ENCODE measurements at places on chromosomes 5 and 9.

- DNase-seq, result no peak
These were observed 3.2 kb upstream of the HSD17B3 start for GRCh38 chr9:96305171-96305570.

- no peak for DNase-seq
These were observed at the start of gene LTC4S for GRCh38 chr5:179793468-179794139. LTC4S (plus strand) TSS chr5:179793986; CDS start chr5:179794081, 95 bp downstream.

DNA sequence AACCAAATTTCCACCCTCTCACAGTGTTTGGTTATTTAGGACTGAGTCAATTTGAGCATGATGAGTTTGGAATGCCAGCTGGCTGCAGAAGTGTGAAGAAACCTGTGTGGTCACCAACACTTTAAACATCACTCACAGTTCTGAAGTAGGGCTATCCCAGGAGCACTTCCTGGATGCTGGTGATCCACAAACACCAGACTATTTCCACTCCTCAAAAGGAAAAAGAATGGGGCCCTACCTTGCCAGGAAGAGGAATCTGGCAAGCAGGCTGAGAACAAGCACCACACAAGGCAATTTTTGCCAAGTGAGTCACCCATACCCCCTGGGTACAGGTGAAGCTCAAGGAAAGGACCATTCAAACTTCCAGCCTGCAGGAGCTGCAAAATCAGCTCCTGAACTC, 294.2 kb upstream of the PTGER4 start:
- no peak for DNase-seq

DNA sequence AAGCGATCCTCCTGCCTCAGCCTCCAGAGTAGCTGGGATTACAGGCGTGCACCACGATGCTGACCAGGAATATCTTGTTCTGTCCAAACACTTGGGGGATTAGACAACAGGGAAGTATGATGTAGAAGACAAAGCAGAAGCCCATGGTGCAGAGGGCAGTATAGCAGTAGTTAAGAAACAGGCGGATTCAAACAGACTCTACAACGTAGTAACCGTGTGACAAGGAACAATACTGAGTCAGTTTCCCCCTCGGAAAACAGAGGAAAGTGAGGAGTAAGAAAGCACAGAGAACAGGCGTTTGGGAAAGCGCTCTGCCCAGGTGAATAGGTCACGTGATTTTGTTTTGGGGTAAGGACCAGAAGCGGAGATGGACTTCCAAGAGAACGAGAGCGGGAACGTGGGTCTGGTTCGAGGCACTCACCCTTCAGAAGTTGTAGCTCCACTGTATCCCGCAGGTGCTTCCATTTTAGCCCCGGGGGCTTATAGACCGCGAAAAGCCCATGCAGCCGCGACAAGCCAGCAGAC, 306 bp downstream of the TRUB2 start:
- no peak for DNase-seq

DNA sequence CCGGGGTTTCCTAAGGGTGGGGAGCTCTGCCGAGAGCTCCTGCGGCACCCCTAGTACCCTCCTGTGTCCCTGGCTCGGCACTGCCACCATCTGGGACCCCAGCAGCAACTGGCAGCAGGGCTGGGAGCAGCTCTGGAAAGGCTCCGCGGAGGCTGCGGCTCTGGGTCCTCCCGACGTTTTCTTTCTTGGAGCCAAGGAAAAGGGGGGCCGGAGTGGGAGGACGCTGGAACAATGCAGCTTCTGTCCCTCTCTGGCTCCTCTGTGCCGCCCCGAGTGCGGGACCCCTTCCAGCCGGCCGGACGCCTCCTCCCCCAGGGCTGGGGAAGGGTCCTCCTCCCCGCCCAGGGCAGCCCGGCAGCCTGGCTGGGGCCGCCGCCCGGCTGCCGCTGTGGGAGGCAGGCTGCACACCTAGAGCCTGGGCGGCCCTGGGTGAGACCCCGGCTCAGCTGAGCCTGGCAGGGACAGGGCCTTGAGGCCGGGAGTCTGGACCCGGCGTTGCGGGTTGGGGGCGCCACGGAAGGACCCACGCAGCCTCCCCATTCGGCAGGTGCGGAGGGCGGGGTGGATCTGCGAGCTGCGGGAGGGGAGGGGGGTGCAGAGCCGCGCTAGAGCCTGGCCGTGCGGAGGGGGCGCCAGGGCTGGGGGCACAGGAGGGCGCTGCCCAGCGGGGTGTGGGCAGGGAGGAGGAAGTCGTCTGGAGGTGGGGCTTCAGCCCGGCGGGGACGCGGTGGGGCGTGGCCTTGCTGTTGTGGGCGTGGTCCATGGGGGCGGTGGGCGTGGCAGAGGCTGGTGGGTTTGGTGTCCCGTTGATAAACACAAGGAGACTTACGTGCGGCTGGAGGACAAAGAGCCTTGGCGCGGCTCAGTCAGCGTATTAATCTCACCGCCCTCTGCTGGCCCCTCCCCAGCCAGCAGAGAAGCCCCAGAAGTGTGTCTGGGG, 15.1 kb downstream of the GPSM1 start:
- peak; percentile 96 for DNase-seq

DNA sequence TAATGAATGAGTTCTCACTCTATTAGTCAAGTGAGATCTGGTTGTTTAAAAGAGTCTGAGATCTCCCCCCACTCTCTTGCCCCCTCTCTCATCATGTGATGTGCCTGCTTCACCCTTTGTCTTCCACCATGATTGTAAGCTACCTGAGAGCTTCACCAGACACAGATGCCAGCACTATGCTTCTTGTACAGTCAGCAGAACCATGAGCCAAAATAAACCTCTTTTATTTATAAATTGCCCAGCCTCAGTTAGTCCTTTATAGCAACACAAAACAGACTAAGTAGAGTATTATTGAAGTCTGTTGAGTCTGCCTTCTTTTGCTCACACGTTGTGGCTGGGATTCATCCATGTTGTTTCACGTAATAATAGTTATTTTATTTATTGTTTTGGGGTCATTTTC, 14.3 kb downstream of the CYSTM1 start:
- DNase-seq, result no peak

GRCh38 chr9:136572003-136572827, 26.4 kb upstream of the NOTCH1 start:
- peak; percentile 74 for DNase-seq

GRCh38 chr5:170430866-170431437, 41.8 kb upstream of the KCNMB1 start:
- DNase-seq, result no peak

DNA sequence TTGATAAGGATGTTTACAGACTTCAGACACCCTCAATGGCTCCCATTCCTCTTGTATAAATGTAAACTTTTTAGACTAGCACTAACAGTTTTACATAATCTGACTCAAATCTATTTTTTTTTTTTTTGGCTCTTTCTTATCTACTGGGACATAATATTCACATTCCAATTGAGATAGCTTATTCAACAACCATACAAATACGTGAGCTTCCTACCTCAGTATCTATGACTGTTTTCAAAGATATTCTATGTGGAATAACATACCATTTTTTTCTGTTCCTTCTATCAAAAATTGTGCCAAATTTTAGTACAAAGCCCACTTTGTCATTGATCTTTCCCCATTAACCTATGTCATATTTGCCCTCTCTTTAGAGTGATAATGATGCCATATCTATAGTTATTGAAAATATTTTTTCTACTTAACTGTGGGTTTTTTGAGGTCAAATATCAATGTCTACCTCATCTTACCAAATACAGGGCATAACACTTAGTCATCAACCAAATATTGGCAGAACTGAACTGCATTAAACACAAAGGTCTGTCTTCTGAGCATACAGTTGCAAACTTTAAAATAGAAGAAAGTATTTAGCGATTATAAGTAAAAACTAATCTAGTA, 482.6 kb downstream of the PTPRD start:
- DNase-seq, result no peak

DNA sequence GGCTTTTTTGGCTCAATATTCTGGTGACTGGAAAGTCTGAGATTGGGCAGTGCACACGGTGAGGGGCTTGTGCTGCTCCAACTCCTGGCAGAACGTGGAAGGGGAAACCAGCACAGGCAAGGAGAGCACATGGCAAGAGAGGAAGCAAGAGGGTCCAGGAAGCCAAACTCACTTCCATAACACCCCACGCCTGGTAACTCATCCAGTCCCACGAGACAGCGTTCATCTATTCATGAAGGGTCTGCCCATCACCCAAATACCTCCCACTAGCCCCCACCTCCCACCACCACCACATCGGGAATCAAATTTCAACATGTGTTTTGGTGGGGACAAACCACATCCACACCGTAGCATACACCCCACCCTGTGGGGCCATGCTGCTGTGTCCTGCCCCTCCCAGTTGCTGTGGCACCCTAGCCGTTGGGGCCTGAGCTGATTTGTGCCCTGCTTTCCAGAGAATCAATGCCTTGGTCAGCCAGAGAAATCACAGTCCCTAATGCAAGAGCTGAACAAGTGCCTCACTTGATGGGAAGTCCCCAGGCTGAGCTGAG, 27.3 kb downstream of the PROP1 start:
- no peak for DNase-seq

DNA sequence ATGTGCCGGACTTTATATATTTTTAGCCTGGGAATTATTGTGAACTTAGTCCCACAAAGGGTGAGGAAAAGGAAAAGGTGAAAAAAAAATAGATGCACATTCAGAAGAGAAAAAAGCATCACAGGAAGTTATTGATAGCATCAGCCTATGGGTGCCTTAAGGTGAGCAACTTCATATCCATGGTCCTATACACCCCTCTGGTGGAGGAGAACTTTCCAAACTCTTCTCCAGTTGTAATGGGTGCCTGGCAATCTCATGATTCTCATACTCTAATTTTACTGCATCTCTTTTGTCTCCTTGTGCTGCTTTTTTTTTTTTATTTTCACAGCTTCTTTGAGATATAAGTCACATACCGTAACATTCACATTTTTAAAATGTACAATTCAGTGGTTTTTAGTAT, 107.4 kb downstream of the JAKMIP2 start:
- DNase-seq, result no peak

DNA sequence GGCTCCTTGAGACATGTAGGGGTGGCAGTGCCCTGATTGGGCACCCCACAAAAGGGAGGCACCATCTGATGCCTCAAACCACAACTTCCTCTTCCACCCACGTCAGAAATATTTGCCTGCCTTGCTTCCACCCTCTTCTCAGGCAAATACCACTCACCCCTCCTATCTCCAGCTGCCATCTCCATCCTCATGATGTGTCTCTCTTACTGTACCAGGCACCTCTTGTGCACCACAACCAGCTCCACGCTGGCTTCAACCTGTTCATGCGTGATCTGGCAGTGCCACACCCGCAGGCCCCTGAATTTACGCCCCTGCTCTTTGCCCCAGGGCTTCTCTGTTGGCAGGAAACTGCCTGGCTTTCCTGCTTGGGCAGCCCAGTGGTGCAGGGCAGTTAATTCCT, 87.8 kb upstream of the HSPA9 start:
- DNase-seq, result no peak

DNA sequence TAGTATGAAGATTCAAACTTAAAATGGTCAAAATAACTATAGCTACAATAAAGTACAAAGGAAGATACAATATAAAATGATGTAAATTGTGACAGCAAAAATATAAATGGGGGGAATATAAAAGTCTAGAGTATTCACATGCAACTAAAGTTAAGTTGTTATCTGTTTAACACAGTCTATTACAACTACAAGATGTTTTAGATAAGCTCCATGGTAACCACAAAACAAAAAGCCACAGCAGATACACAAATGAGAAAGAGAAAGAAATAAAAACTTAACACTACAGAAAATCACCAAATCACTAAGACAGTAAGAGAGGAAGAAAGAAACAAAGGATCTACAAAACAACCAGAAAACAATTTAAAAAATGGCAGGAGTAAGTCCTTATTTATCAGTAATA, 17.0 kb upstream of the SH3TC2 start:
- DNase-seq, result no peak

- DNase-seq, result no peak
These were observed 2.3 kb upstream of the PTGDS start for GRCh38 chr9:136974817-136975535.

DNA sequence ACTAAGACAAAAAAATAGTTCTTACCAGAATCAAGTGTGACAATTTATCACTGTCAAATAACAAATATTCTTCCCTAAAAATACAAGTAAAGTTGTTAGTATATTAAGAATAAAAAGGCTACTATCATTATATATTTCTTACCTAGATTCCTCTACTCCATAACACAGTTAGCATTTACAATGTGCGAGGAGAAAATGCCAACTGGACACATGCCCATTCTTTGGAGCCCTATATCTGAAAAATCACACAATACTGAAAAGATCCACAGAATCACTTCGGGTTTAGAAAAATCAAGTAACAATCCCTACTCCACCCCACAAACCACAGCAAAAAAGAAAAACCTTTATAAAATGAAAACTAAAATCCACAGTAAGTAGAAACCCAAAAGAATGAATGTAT, 70.9 kb downstream of the PKD2L2 start:
- no peak for DNase-seq

DNA sequence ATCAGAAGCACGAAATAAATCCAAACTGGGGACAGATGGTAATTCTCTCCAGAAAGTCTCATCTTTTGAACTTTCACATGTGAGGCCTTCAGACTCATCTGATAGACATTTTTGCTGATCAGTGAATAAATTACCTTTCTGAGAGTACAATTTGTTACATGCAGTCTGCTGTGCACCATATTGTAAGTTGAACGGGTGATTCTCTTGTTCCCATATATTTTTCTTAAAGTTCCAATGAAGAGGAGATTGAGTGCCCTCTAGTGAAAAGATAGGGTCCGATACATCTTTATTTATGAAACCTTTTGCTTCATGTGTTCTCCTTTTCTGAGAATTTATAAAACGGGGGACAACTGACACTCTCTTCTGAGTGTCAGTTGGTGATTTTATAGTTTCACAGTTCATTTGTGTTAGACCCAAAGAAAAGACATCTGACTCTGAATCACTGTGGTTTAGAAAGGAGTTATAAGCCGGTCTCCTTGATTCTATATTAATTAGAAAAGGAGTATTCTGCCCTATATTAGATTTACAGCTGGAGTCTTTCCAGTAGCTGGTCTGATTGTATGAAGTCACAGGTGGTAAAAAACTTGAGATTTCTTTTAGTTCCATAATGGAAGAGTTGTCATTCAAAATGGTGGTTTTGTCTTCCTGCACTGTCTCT, 30.4 kb downstream of the GNG10 start:
- DNase-seq, result no peak

GRCh38 chr9:6460189-6460768, 47.3 kb downstream of the UHRF2 start:
- DNase-seq, result no peak

DNA sequence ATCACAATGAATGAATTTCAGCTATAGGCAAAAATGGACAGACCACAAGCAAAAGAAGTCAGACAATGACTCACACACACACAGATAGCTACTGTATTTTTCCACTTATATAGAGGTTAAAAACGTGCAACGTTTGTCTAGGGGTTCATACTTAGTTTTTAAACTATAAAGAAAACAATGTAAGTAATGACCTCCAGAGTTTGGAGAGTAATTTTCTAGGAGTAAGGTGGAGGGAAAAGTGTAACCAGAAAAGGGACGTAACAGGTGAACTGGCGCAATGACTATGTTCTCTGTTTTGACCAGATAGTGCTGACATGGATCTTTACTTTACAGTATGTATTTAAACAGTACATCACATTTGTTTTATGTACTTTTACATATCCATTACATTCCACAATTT, 51.1 kb downstream of the FNIP1 start:
- no peak for DNase-seq

- DNase-seq, result no peak
These were observed 183.7 kb downstream of the SAXO1 start for GRCh38 chr9:18849270-18849669.

- no peak for DNase-seq
These were observed 230.6 kb downstream of the GNA14 start for GRCh38 chr9:77417566-77417965.
